Ascending aorta (tissue), 2 donors: ENCODE measurements at places on chromosomes 5 and 9. TPM values are rescaled to one million over a fixed set of nuclear protein-coding genes. Genes with fewer than 3 reads are reported as not detected.

Gene RBM22
- total RNA-seq, result 45.3 TPM

Gene PDZD2
- total RNA-seq, result 8.1 TPM

Gene TAF1L
- not detected for total RNA-seq

Gene DMXL1
- total RNA-seq, result 136 TPM

Gene GABRA1
- total RNA-seq, result not detected

Gene STK32A
- 6.2 TPM for total RNA-seq

Gene CD274
- 23.8 TPM for total RNA-seq

Gene AK8
- total RNA-seq, result not detected

Gene STC2
- 2.0 TPM for total RNA-seq

Gene PHYKPL
- 89.3 TPM for total RNA-seq

Gene SPAAR
- total RNA-seq, result 4.0 TPM

Gene PCDHB3
- total RNA-seq, result 1.1 TPM

Gene CMYA5
- 1.2 TPM for total RNA-seq

Gene GRXCR2
- not detected for total RNA-seq

Gene GMCL2
- not detected for total RNA-seq

Gene EXOSC2
- 20.6 TPM for total RNA-seq
